Activated CD8-positive, alpha-beta T cell treated with anti-CD3 and anti-CD28 coated beads, Interleukin-2, amount 10 ng/mL, durations not matched to agents 7 days and 5 days (primary cell): ENCODE measurements at places on chromosomes 16 and 17.

- no peak overlapping the region for H3K4me3 ChIP-seq
- H3K4me1 ChIP-seq: no peaks in the 10 kb centered on the region
- H3K27ac ChIP-seq: no peak overlapping the region
- no peaks in the 10 kb centered on the region for H3K27me3 ChIP-seq
- no peak for DNase-seq
These were observed 54.7 kb downstream of the TNRC6A start for GRCh38 chr16:24784121-24784520.

GRCh38 chr16:17451843-17452242 is 18.9 kb downstream of the XYLT1 start:
- H3K36me3 ChIP-seq: peaks cover 59% of the 10 kb centered on the region
- peak overlapping the region; percentile 65 for H3K27ac ChIP-seq
- H3K4me1 ChIP-seq: peaks cover 65% of the 10 kb centered on the region
- H3K27me3 ChIP-seq: no peaks in the 10 kb centered on the region

DNA sequence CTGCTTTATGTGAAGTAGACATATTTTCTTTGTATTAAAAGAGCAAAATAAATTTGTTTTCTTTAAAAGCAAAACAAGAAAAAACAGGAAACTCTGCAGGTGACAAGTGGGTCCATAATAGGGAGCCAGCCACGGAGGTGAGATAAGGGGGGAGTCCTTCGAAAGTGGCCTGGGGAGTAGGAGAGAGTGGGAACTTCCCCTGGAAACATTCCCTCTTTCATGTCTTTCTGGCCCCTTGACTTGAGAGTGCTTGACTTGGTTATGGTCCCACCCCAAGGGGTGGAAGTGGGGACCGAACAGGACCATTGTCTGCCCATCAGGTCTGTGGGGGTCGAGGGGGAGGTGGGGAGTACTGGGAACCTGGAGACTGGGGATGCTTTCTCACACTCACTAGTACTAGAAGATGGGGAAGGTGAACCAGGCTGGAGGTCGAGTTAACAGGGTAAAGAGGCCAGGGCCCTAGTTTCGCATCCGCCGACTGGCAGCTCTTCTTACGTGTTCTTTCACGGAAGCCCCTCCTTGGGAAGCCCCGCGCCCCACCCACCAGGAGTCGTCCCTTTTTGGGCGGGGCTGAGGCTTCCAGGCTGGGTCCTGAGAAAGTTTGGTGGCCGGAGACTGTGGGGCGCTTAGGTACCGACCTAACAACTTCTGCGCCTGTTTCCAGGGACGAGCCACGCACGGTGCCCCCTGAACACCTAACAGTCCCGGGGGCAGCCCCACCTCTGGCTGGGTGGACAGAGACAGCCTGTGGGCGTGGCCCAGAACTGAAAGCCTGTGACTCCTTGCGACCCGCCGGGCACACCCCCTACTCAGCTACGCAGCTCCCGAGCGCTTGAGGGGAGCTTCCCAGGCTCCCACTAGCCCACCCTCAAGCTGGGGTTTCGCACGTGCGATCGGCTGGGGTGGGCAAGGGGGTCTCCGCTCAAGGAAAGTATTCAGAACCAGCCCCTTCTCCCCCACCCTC is 790 bp downstream of the TRADD start:
- peak; percentile 88 for DNase-seq
- peaks cover 42% of the 10 kb centered on the region for H3K36me3 ChIP-seq
- peaks cover 11% of the 10 kb centered on the region for H3K27me3 ChIP-seq
- peak overlapping the region; percentile 94 for H3K27ac ChIP-seq

GRCh38 chr17:82121246-82121645 is 23.2 kb upstream of the FASN start:
- no peak overlapping the region for H3K4me3 ChIP-seq
- no peak for DNase-seq
- H3K27me3 ChIP-seq: no peaks in the 10 kb centered on the region
- H3K4me1 ChIP-seq: peaks cover 56% of the 10 kb centered on the region
